ENCODE measurements at places on chromosomes 5 and 9. TPM values are rescaled to one million over a fixed set of nuclear protein-coding genes. Genes with fewer than 3 reads are reported as not detected.

SLC45A2 gene
- total RNA-seq, result not detected

SLC2A6 gene
- 3.4 TPM for total RNA-seq

TAF11L10 gene
- not detected for total RNA-seq

DRD1 gene
- not detected for total RNA-seq

CDH9 gene
- total RNA-seq, result not detected

PCBD2 gene
- total RNA-seq, result 9.0 TPM

FAM153A gene
- 10.9 TPM for total RNA-seq

TMOD1 gene
- 0.94 TPM for total RNA-seq

EDIL3 gene
- total RNA-seq, result not detected

IFNB1 gene
- not detected for total RNA-seq

ECSCR gene
- total RNA-seq, result not detected

GRIN1 gene
- total RNA-seq, result not detected

SPATA31C1 gene
- total RNA-seq, result not detected

FOXD4L5 gene
- 0.13 TPM for total RNA-seq

PCDHGA9 gene
- total RNA-seq, result not detected

ROPN1L gene
- total RNA-seq, result 4.7 TPM

TAF11L5 gene
- total RNA-seq, result not detected

RNF183 gene
- total RNA-seq, result not detected

SLC6A7 gene
- total RNA-seq, result not detected

CCL19 gene
- total RNA-seq, result not detected

PANK3 gene
- total RNA-seq, result 39.2 TPM

FRMD3 gene
- total RNA-seq, result 1.4 TPM

PCDHA3 gene
- not detected for total RNA-seq

WNT8A gene
- not detected for total RNA-seq

CLINT1 gene
- 92.7 TPM for total RNA-seq

GCNT1 gene
- 9.0 TPM for total RNA-seq

CDX1 gene
- not detected for total RNA-seq

GCNT4 gene
- total RNA-seq, result 4.9 TPM

ZNF454 gene
- not detected for total RNA-seq

C6 gene
- not detected for total RNA-seq

ODF2 gene
- total RNA-seq, result 26.2 TPM

HMGCS1 gene
- total RNA-seq, result 97.5 TPM

EIF4E1B gene
- not detected for total RNA-seq

FOXD4 gene
- total RNA-seq, result not detected

TYRP1 gene
- total RNA-seq, result not detected

PCDHA9 gene
- not detected for total RNA-seq

JADE2 gene
- 129 TPM for total RNA-seq

SLC4A9 gene
- not detected for total RNA-seq

OBP2B gene
- not detected for total RNA-seq

PTGER4 gene
- 339 TPM for total RNA-seq

PCDHB7 gene
- not detected for total RNA-seq

TIMD4 gene
- total RNA-seq, result 0.82 TPM

GDNF gene
- total RNA-seq, result not detected

CD274 gene
- 4.7 TPM for total RNA-seq

FBN2 gene
- total RNA-seq, result 0.25 TPM

FKTN gene
- 9.2 TPM for total RNA-seq

SLC27A6 gene
- total RNA-seq, result not detected

CCDC192 gene
- not detected for total RNA-seq

COQ4 gene
- total RNA-seq, result 35.8 TPM

CHSY3 gene
- not detected for total RNA-seq

PCDHB9 gene
- not detected for total RNA-seq

SOX30 gene
- total RNA-seq, result not detected

C9orf153 gene
- total RNA-seq, result 0.21 TPM
